ENCODE measurements at places on chromosomes 6 and 20.

GRCh38 chr6:66421570-66421969 lies 714.5 kb upstream of the EYS start:
- DNase-seq = no peak

- DNase-seq = no peak
Observed at GRCh38 chr6:16045238-16045637, 83.6 kb upstream of the MYLIP start.

- DNase-seq = no peak
Observed at GRCh38 chr6:3504354-3504753, 47.5 kb upstream of the SLC22A23 start.

DNA sequence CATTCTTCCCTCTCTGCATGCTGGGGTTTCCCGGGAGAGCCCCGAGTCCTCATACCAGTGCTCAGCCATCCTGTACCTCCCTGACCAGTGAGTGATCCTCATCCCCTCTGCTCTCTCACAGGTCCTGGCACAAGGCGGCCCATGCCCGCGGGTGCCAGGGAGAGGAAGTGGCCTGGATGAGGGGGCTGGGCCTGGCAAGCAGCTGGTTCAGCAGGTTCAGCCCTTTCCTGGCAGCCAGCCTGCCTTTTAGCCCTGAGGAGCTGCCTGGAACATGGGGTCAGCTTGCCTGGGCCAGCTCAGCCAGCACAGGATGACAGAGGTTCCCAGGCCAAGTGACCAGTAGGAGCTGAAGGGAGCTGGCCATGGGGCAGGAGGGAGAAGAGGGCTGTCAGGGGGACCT lies 10.9 kb downstream of the MOCS1 start:
- no peak for DNase-seq

DNA sequence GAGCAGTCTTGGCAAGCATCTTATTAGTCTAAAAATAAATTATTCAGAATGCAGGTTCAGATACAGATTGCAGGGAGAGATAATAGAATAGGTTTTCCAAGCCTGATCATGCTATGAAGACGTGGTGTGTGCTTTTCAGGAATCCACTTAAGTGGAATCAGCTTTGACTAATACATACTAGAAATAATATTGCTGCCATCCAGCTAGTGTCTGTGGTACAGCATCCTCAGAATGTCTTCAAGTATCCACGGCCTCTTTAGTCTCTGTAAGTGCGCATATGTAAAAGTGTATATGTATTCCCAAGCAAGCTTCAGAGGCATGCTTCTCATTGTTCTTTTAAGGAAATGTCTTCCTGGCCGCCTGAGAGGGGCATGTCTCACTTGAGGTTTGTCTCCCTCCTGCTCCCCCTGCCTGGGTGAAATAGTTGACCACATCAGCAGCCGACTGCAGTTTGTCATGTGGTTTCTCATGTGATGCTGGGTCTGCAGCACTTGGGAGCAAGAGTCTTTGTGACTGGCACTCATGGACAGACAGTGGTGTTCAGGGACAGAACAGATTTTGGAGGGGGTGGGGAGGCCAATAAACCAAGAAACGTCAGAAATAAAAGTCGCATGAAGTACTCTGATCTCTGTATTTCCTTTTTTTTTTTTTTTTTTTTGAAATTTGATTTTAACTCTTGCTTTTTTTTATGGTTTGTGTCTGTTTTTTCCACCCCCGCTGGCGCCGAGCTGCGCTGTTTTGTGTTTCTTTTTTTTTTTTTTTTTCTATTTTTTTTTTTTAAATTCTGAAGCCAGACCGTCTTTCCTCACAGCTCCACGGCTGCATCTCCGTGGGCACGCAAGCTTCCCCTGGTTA lies 150.8 kb downstream of the PRL start:
- peak; percentile 67 for DNase-seq

DNA sequence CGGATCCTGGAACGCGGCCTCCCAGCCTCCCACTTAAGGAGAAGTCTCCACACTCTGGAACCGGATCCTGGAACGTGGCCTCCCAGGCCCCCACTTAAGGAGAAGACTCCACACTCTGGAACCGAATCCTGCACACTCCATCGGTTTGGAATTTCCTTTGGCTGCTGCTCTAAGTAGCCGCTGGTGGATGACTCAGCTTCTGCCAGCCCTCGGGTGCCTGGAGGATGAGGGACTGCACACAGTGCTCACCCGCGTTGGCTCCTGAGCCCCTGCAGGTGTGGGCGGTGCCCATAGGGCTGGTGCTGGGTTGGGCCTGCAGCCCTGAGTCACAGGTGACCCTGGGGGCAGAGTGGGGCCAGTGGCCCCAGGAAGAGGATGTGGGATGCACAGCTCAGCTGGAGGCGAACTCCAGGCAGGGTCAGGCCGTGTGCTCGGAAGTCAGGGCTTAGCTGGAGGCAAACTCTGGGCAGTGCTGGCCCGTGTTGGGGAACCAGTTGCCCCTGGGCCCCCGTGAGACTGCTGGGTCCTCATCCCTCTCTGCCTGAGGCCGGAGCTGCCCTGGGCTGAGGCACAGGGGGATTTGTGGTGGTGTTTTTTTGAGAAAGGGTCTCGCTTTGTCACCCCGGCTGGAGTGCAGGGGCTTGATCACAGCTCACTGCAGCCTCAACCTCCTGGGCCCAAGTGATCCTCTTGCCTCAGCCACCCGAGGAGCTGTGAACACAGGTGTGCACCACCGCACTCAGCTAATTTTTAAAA lies 13.9 kb upstream of the TNFRSF6B start:
- peak; percentile 88 for DNase-seq

GRCh38 chr6:6518631-6519427 lies 69.7 kb upstream of the LY86 start:
- DNase-seq = no peak

DNA sequence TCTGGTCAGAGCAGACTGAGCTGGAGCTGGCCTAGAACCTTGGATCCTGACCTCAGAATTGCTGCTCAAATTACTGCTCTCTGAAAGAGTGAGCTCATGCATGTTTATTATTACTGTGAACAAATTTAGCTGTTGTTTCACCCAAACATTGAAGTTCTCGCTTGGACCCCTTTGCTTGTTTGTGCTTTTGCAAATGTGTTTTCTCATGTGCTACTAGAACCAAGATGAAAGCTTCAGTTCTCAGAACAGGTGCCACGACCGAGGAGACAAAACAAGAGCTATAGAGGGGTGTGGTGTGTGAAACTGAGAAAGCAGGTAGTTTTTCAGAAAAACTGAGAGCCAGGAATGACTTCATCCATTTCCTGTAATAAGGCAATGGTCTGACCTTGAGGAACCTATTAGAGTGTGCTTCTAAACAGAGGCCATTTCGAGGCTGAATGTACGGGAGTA lies 50.0 kb upstream of the ESR1 start:
- no peak for DNase-seq

- DNase-seq = no peak
Observed at GRCh38 chr6:161091151-161091550, 99.6 kb downstream of the MAP3K4 start.

DNA sequence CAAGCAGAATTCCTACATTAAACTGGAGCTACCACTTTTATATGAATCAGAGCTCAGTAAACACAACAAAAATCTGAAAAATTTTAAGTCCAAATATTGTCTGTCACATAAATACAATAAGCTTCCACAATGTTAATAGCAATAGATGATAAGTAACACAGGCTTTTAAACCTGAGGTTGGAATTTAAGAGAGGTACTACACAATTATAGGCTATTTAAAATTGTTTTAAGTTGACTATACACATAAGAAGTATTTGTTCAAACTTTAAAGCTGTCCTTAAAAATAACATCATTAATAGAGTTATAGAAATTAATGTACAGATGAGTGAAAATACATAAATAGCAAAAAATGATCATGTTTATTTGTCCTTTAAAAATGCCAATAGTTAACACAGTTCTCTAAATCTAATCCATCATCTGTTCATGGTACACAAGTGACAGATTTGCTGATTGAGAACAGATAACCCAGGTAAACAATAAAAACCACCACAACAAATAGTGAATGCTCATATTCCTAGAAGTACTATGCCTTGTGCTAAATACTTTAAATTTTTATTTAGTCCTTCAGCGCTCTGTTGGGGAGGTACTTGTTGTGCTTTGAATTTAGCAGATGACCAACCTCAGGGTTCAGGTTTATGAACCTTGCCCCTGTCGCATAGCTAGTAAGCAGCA lies 382.3 kb upstream of the ID4 start:
- no peak for DNase-seq

DNA sequence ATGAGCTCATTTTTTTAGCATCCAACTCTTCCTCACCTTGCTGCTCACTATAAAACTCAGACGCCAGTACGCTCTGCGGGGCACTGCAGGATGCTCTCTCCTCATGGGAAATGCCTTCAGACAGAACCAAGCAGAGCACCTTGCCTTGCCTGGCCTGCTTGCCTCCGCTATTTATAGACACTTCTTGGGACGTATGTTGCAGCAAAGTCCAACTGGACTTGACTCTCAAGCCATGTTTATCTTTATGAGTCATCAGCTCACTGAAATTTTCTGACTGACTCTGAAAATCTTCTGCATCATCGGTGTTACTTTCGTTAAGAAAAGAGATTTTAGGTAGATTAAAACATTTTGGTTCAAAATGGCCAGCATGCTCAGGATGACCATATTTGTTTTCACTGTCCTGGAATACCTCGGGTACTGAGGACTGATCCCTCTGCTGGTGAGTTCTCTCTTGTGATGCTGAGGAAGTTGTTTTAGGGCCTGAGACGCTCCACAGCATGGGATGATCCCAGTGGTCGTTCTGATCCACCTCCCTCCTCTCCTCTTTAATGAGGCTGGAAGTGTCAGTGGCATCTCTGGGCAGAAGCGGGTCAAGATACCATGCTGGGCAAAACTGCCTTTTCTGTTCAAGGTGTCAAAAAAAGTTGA lies 204.5 kb downstream of the KIF16B start:
- DNase-seq = no peak

GRCh38 chr6:136103763-136104311 lies 146.3 kb downstream of the MTFR2 start:
- no peak for DNase-seq

GRCh38 chr6:25612666-25613065 lies 39.3 kb upstream of the SCGN start:
- DNase-seq = no peak

DNA sequence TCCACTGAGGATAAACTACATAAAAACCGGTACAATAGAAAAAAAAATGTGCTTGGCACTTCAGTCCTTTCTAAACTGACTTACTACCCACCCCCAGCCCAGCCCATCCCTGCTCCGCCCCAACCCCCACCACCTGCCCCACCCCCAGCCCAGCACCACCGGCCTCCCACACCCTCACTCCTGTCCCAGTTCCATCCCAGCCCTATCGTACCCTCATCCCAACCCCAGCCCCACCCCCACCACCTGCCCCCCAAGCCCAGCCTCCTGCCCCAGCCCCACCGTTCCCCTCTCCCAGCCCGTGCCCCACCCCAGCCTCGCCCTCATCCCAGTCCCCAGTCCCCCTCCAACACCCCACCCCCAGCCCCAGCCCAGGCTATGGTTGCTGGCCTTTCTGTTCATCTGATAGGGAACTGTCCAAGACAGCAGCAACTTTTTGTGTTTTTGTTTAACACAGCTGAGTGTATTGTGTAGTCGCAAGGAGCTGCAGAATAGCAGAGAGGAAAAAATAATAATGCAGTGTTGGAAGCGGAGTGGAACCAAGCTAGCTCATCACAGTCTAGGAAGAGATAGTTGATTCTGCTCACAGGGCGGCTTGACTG lies 61.9 kb downstream of the SASH1 start:
- DNase-seq = no peak

- no peak for DNase-seq
Observed at GRCh38 chr6:16819752-16820151, 58.5 kb upstream of the ATXN1 start.

- no peak for DNase-seq
Observed at GRCh38 chr20:36606158-36607066, 833 bp downstream of the RAB5IF start.

GRCh38 chr6:155174576-155175211 lies 89.1 kb upstream of the CLDN20 start:
- DNase-seq = peak; percentile 42

DNA sequence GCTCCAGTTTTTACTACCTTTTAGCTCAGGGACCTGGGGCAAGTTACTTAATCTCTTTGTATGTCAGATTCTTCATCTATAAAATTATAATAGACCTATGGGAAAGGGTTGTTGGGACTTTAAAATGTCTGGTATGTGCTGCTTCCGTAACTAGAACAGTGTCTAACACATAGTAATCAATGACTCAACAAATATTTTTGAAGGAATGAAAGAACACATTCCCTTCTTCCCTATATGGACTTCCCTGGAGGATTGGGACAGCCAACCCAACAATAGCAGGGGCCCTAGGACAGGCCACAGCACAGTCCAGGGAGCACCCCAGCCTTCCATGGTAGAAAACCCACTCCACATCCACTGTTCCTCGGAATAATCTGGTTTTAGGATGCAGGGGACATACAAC lies 50.7 kb upstream of the TPD52L1 start:
- DNase-seq = peak; percentile 88

DNA sequence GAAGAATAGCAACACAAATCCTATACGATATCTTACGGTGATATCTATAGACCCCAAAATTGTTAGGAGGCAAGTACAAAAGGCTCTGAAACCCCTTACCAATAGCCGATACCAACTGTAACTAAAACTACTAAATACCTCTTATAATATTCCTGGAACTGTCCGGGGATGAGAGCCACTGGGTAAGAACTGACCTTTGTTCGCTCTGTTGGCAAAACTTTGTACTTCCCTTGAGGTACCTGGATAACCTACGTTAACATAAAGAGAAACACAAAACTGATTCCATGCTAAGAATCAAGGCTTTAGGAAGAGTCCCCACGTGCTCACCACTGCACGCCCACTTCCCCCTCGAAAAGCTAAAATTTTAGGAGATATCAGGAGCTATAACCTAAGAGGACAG lies 9.7 kb downstream of the PHF10 start:
- no peak for DNase-seq

DNA sequence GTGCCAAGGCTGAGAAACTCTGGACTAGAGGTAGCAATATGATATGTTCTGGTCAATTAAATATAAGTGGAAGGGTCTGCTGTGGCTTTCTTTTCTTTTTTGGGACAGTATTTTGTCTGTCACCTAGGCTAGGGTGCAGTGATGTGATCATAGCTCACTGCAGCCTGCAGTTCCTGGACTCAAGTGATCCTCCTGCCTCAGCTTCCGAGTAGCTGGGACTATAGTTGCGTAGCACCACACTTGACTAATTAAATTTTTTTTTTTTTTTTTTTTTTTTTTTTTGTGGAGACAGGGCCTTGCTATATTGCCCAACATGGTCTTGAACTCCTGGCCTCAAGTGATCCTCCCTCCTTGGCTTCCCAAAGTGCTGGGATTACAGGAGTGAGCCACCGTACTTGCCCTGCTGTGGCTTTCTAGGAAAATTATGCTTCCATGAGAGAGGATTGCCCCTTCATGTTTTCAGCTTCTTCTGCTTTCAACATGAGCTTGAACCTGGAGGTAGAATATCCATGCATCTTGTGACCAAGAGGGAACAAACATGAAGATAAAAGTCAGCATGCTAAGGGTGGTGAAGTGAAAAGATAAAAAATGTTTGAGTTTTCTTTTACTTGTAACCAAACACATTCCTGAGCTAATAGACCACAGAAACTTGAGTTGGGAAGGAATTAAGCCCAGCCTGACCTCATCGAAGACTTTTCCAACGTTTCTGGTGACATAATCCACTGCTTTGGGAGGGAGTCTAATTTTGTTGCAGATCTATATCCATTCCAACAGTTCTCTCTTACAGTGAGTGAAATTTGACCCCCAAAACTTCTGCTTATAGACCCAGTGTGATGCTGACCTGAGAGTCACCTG lies 75.1 kb downstream of the CARMIL1 start:
- DNase-seq = peak; percentile 24

- no peak for DNase-seq
Observed at GRCh38 chr20:48275286-48276020, 490.2 kb upstream of the SULF2 start.

- no peak for DNase-seq
Observed at GRCh38 chr20:25090492-25091429, 8.8 kb upstream of the VSX1 start.

Measured in fibroblast of skin of left biceps (primary cell).